ENCODE measurements at places on chromosomes 16 and 17.

DNA sequence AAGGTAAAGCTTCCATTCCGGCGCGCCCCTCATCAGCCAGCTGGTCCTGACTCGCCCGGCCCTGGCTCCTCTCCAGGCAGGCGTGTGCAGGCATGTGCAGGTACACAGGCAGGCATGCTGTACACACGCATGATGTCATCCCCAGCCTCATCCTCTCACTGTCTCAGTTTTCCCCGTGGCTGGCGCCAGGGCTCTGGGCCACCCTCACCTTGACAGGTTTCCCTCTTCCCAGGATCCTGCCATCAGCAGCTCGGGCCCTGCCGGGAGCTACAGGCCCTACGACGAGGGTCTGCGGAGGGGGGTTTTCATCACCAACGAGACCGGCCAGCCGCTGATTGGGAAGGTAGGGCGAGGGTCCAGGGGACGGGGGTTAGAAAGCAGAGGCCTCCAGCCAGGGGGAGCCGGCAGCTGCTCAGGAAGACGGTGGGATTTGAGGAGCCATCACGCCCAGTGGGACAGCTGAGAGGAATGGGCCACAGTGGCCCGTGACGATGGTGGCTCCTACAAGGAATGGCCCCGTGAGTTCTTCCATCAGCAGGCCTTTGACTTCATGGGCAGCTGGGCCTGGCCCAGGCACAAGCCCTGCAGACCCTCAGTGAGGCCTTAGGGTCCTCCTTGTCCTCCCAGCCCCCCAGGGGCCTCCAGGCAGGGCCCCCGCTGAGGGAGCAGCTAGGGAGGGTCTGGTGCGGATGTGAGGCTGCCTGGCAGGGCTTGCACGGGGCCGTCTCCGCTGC lies 8.5 kb downstream of the GAA start:
- DNase-seq = peak; percentile 72

DNA sequence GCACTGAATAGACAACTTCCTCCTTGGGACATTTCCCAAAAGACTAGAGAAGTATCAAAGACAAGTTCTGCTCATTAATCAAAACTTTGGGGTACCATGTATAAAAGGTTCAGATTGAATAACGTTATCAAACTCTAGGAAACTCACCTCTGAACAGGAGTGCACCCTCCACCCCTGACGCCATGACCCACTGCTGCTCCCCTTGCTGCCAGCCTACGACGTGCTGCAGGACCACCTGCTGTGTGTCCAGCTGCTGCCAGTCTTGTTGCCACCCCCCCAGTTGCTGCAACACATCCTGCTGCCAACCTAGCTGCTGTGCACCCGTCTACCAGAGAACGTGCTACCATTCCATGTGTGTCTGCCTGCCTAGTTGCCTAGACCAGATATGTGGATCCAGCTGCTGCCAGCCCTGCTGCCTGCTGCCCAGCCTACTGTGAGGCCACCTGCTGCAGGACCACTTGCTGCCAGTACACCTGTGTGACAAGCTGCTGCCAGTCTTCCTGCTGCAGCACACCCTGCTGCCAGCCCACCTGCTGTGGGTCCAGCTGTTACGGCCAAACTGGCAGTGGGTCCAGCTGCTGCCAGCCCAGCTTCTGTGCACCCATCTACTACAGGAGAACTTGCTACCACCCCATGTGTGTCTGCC lies 13.8 kb upstream of the KRTAP9-2 start:
- no peak for DNase-seq

- DNase-seq = no peak
Observed at GRCh38 chr17:31398381-31399311, 7.2 kb downstream of the RAB11FIP4 start.

DNA sequence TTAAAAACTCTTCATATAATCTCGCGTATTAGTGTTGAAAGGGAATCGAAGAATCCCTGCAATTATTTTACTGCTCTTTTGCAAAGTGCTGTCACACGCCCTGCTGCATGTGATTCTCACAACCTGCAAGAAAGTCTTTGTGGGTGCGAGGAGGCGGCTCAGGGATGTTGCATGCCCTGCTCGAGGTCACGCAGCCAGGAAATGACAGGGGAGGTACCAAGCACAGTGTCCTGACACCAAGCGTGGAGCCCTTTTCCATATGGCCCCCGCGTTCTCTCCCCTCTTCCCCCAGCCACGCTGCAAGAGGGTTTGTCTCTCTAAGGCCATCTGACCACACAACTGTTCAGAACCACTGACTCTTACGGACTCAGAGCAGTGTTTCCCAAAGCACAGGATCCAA lies 37.6 kb downstream of the OR3A1 start:
- DNase-seq = no peak

- DNase-seq = no peak
Observed at GRCh38 chr16:11180489-11180888, 75.5 kb downstream of the SOCS1 start.

GRCh38 chr17:81460856-81461460 lies 51.6 kb downstream of the ACTG1 start:
- DNase-seq = no peak

GRCh38 chr17:31171701-31172100 lies 76.9 kb downstream of the NF1 start:
- no peak for DNase-seq

GRCh38 chr16:969508-970385 lies 1.0 kb downstream of the LMF1 start:
- DNase-seq = no peak

GRCh38 chr17:8503368-8503767 lies 67.7 kb downstream of the NDEL1 start:
- no peak for DNase-seq

DNA sequence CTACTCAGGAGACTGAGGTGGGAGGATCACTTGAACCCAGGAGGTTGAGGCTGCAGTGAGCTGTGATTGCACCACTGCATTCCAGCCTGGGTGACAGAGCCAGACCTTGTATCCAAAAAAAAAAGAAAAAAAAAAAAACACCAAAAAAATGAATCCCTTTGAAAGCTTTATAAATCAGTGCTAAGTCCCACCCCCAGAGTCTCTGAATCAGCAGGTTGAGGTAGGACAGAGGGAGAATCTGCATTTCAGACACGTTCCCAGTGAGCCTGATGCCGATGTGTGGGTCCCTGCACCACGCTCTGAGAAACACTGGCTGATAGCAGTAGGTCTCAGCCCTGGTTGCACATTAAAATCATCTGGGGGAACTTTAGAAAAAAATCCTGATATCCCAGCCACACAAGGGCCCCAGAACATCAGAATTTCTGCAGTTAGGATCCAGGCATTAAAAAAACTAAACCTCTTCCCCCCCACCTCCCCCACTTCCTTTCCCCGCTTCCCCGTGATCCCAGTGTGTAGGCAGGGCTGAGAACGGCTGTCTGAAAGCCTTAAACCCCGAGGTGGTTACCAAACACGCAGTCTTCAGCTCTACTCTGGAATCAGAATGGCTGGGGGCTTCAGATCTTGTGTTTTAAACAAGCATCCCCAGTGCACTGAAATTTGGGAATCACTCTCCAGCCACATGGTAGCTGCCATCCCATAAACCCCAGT lies 27.3 kb upstream of the GPRC5B start:
- no peak for DNase-seq

- no peak for DNase-seq
Observed at GRCh38 chr17:14080847-14081251, 11.5 kb downstream of the COX10 start.

DNA sequence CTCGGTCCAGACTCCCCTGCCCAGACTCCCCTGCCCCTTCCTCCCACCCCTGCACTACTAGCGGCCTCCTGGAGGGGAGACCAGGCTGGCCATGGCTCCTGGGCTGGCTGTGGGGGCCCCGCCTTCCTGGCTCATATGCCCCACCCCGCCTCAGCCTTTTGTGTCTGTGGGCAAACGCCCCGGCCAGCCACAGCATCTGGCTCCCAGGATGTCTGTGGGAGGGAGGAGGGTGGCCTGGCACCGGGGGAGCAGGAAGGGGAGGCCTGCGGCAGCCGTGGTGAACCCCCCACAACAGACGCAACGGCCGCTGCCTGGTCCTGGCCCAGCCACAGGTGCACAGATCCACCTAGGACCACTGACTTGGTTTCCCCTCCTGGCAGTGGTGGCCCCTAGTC lies 32.9 kb downstream of the BAHCC1 start:
- no peak for DNase-seq

DNA sequence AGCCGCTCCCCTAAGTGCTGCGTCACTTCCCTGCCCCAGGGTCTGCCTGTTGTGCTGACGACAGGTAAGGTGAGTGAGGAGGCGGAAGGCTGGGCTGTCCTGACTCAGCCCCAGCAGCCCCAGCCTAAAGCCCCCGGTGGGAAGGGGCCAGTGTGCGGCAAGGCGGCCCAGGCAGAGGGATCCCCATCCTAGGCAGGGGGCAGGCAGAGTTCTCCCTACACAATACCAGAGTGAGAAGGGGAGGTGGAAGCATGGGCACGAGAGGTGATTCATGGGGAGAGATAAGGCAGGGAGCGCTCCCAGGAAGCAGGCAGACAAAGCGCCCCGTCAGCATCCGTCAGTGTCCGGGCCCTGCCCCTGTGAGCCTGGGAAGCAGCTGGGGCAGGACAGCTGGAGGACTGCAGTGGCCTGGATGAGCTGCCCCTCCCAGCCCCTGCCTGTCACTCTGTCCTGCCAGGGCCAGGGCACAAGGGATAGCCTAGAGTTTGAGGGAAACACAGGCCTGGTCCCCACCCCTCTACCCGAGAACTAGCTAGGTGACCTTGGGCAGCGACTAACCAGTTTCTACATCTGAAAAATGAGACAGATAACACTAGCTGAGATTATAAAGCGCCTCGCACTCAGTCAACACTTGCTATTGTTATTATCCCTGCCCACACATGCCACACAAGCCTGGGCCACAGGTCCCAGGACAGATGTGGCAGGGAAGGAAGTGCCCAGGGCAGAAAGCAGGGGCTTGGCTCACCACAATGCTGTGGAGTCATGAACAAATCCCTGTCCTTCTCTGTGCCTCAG lies 3.8 kb downstream of the FAM83G start:
- DNase-seq = no peak

DNA sequence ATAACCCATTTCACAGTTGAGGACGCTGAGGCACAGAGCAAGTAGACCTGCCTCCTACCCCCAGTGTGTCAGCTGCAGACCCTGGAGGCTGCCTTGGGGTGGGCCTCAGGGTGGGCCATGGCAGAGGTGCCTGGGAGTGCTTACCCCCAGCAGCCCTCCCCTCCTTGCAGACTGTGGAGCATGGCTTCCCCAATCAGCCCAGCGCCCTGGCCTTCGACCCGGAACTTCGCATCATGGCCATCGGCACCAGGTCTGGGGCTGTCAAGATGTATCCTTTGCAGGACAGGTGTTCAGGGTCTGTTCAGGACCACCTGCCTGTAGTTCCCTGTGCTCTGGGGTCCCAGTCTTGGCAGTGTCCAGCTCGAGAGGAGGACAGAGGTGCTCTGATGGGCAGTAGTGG lies 4.3 kb downstream of the LLGL1 start:
- no peak for DNase-seq

- DNase-seq = no peak
Observed at GRCh38 chr17:10013365-10014112, 108.5 kb upstream of the RCVRN start.

- DNase-seq = no peak
Observed at GRCh38 chr17:50045154-50045553, 10.8 kb upstream of the ITGA3 start.

DNA sequence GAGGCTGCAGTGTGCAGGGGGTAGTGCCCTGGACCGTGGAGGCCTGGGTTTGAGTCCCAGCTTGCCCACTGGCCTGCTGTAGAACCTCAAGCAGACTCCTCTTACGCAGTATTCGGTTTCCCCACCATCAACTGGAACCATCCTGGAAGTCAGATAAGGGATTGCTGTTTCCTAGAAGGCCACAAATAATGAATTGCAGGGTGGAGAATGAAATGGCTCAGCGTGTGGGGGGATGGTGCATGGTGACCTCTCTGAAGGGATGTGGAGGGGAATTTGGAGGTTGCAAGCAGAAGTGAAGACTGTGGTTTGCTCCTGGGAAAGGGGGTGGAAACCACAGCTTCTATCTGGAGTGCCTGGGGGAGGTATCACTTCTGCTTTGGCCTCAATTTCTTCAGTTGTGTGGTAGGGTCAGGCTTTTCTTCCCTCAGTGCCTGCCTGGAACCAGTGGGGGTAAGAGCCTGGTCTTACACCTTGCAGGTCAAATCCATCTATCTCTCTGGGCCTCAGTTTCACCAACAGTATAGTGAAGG lies 1.7 kb downstream of the ADGRG5 start:
- DNase-seq = no peak

DNA sequence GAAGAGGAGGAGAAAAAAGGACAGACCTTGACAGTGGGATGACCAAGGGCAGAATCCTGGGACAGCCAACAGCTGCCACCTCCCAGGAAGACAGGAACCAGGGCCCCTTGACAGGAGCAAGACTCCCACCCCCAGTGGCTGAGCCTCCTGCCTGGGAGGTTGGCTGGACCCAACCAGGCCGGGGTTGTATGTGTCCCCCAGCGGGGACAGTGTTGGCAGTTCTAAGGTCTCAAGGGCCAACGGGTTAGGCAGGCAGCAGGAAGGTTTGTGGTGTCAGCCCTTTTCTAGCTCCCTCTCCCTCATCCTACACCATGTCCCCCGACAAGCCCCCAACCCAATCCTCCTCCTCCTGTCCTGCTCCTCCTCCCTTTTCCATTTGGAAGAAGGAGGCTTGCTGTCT lies 126.2 kb downstream of the MRM1 start:
- no peak for DNase-seq

DNA sequence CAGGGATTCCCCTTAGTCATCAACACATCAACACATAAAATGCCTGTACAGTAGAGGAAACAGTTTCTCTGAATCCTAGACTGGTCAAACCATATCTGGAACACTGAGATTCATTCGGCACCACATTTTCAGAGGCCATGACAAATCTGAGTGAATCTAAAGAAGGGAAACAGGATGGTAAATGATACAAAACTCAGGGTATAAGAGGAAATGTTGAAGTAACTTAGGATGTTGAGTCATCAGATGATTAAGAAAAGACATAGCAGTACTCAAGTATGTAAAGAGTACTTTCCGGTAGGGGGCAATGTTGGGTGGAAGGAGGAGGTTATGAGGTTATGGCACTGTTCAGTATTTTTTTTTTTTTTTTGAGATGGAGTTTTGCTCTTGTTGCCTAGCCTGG lies 358.5 kb upstream of the PMFBP1 start:
- peak; percentile 18 for DNase-seq

DNA sequence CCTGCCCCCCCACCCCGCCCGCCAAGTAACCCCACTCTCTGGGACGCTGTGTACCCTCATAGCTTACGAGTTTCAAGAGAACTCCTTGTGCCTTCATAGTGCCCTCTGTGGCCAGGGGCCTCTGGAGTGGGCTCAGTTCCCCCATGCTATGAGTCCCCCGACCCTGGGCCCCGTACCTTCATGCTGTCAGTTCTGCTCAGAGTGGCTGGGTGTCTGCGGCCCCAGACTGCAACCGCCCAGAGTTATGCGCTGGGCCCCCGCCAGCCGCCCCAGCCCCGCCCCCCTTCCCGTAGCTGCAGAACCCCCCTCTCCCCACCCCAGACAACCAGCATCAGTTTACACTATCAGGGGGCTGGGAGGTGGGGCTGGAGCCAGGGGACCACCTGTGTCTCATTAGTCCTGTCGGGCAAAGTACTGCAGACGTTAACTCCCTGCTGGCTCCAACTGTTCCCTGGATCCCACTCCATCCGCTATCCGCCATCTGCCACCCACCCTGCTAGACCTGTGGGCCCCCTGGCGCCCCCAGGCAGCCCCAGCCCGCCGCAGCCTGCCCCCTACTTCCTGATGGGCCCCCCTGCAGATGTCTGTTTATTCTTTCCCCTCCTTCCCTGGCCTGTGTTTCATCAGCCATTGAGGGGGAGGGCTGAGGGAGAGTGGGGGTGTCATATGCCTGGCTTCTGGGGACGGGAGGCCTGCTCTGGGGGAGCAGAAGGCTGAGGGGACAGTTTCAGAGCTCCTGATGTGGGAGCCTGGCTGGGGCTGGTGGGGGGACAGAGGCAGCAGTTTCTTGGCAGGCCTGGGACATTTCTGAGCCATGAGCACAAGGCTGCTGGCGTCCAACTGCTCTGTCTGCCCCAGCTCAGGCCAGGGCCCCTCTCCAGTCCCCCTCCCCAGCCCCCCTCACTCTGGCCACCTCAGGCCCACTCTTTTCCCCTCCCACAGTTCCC lies at the start of gene MFAP4:
Gene MFAP4 (minus strand): TSS at position 217 of the 947 bp plus-strand sequence. CDS start 35 bp downstream, at position 182.
- no peak for DNase-seq
